ENCODE measurements at places on chromosomes 2 and 18.

DNA sequence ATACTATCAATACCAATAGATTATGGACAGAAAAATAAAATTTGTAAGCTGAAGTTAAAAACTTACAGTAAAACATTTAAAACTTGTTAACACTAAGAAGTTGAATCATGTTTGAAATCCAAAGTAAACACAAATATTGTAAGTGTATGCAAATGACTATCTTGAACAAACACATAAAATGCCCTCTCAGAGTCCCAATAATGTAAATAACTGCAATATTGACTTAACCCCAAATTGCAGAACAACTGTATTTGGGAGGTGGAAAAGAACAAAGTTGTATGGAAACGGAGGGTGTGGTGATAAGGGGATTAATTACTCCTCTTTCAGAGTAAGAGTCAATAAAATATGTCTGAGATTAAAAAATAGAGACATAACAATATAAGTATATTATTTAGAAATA, 140.0 kb upstream of the NOL4 start:
- no peak for DNase-seq

GRCh38 chr18:60082790-60083189, 183.0 kb downstream of the PMAIP1 start:
- DNase-seq: no peak

DNA sequence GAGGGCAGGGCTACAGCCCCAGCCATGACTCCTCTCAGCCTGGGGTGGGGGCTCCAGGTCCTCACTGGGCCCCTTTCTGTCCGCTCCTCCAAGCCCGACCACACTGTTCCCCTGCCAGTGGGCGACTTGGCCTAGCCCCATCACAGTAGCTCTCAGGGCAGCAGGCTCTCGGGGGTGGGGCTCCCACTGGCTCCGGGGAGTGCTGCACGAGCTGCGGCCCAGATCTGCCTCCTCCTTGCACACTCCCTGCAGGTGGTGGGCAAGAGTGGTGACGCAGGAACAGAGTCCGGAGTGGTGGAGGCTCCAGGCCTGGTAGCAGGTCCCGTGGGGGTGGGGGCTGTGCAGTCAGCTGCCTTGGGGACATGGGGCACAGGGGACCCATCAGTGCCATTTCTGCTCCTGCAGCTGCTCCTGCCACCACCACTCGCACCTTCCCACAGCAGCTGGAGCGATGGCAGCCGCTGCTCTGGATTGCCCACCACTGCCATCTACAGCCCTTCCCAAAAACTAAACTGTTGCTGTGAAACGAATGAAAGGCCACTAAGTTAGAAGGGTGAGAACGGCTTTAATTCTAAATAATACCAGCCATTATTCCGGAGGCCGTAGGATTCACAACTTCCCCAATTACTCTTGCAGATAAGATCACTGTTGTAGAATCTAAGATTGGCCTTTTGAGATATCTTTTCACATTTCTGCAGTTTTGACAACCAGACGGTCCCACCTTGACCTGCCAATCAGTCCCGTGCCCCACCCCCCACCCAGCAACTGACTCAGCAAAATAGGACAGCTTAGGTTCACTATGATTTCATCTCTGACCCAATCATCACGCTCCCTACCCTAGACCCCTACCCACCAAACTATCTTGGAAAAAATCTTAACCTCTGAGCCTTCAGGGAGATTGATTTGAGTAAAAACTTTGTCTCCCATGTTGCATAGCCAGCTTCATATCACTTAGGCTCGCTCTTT, 530.2 kb downstream of the DCC start:
- DNase-seq: no peak

- no peak for DNase-seq
These were observed 295.2 kb downstream of the PARD3B start for GRCh38 chr2:204840504-204840903.

- no peak for DNase-seq
These were observed 63.3 kb upstream of the AQP4 start for GRCh38 chr18:26928670-26929313.

GRCh38 chr2:186546846-186547245, 43.0 kb upstream of the ITGAV start:
- no peak for DNase-seq

DNA sequence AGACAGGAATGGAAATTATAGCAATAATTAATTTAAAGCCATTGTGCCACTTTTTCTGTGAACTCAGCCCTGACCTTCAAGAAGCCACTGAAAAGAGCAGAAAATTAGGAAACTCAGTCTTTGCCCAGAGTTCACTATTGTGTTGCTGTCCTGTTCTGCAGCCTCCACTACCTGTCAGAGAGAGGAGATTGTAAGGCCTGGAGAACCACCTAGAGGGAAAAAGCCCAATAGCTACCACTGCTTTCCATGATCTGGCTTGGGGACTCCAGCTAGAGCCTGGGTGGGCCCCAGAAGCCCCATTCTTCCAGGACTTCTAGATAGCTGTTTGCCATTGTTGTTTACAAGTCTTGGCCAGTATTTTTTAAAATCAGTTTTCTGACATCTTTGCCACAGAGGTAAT, 176.1 kb upstream of the KLF7 start:
- DNase-seq: no peak
